ENCODE measurements at places on chromosomes 13 and 19.

- DNase-seq: no peak
These were observed 13.8 kb upstream of the OR10H1 start for GRCh38 chr19:15829306-15829698.

- DNase-seq: no peak
These were observed 122.9 kb downstream of the OLFM4 start for GRCh38 chr13:53151336-53152056.

GRCh38 chr19:13633109-13633508 is 126.8 kb upstream of the CACNA1A start:
- DNase-seq: no peak

- DNase-seq: no peak
These were observed 20.8 kb downstream of the ITM2B start for GRCh38 chr13:48253849-48254248.

- DNase-seq: no peak
These were observed 40.1 kb downstream of the GAS6 start for GRCh38 chr13:113823771-113824170.

DNA sequence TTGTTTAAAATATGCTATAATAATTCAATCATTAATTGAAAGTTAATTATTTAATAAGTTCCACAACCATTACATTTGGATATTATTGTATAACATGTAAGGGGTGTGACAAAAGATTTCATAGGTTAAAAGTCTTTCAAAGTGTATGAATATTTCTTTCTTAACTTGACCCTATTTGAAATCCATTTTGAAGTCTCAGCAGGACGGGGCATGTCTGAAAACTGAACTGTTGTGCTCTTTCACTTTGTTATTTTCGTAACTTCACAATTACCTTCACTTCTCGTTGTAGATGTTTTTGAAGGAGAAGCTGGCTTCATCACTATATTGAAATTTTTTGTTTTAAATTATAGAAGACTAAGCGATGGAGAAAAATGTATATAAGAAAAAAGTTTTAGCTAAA is 1775.7 kb downstream of the PCDH9 start:
- DNase-seq: no peak

DNA sequence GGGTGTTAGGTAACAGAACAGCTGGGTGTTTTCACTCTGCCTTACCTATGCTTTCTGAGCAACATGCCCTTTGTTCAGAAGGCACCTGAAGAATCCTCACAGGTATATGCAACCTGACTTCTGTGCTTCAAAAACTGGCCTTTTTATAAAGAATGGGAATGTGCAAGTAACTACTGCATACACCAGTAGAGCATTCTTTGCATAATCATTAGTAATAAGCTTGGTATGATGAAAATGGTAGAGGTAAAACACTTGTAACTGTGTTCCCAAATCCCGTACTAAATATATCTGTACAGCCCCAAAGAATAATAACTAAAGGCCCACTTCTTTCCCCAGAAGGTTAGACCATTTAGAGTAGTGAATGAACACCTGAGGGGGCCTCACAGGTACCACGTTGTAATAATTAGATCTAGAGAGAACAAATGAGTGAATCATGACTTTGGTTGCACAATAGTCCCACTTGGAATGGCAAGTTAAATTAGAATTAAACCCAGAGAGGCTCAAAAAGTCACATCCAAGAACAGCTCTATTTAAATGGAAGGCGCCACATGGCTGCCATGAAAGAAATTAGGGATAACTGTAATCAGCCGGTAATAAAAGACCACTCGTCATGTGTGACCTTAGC is 413.9 kb downstream of the KLF12 start:
- DNase-seq: no peak

- DNase-seq: no peak
These were observed 62.4 kb upstream of the ADGRE5 start for GRCh38 chr19:14318873-14319272.

- DNase-seq: no peak
These were observed 515.0 kb downstream of the TBC1D4 start for GRCh38 chr13:74966814-74967424.

GRCh38 chr13:31050486-31051400 is 111.0 kb downstream of the HSPH1 start:
- DNase-seq: no peak

DNA sequence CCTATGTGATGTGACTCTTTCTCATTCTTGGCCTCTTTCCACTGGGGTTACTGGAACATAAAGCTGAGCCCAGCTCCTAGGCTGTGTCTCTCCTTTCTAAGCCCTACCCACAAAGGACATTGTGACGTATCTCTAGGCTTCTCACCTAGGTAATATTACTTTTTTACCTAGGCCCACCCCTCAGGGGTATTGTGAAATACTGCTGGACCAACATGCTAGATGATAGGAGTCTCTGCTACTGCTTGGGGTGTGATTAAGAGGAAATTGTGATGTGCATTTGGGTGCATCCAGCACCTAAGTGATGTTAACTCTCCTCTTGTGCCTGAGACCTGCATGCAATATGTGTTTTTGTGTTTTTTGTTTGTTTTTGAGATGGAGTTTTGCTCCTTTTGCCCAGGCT is 22.8 kb upstream of the ZNF254 start:
- no peak for DNase-seq

GRCh38 chr13:61463024-61463423 is 47.4 kb upstream of the PCDH20 start:
- no peak for DNase-seq

DNA sequence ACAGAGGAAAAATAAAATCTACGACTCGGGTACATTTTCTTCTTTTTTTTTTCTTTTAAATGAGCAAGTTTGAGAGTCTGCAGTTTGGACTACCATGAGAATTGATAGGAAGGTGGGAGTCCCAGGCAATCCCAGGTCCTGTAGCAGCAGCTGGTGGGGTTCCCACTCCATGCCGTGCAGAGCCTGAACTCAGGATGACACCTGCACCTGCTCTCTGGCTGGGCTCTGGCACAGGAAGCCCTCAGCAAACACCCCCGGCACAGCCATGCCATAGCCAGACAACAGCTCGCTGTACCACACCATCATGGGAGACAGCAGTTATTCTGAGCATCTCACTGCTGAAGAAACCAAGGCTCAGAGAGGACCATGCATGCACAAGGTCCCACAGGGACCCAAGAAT is 6.2 kb upstream of the GP6 start:
- DNase-seq: no peak

DNA sequence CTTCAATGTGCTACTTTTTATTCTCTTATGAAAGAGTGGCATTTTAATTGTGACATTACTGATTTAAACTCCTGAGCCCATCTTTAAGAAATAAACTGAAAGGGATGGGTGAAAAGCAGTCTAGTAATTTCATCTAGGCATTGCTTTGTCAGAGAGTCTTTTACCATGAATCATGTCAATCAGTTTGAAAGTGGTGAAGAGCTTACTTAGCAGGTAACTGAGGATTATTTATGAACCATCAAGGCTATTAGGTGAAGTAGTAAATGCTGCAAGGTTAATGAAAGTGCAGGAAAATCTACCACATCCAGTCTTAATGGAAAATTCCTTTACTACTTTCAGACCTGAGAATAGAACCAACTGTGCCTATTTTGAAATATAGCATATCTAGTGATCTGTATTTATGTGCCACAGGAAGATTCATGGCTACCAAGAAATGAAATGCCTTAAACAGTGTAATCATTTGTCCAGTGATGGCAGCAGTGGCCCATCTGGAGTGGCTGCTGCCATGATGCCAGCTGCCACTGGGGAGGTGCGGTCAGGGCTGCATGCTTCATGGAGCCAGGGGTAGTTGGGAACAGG is 368.9 kb downstream of the SLITRK6 start:
- no peak for DNase-seq

DNA sequence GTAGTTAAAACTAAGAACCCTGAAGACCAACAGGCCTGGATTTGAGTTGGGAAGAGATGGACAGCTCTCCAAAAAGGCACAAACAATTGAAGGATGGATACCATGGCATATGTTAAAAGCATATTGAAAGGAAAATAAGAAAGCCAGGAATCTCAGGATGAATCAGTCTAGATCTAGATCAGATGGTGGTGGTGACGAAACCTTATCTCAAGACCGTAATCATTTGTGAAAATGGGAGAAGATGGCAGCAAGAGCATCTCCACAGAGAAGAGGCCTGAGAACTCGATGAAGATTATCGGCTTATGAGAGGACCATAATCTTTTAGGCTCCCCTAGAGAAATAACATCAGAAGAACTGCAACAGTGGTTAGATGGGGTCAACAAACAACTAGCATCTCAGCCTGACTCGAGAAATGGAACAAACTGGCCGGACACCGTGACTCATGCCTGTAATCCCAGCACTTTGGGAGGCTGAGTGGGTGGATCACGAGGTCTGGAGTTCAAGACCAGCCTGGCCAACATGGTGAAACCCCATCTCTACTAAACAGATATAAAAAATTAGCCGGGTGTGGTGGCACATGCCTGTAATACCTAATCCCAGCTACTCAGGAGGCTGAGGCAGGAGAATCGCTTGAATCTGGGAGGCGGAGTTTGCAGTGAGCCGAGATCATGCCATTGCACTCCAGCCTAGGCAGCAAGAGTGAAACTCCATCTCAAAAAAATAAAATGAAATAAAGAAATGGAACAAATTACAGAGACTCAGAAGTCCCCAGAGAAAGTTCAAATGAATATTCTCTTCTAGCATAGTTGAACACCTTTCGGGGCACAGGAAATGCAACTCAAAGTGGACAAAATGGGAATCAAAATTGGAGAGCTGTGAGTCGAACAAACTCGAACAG is 47.6 kb downstream of the FOXO1 start:
- no peak for DNase-seq

GRCh38 chr13:50810998-50811397 is 32.5 kb downstream of the DLEU7 start:
- DNase-seq: no peak

DNA sequence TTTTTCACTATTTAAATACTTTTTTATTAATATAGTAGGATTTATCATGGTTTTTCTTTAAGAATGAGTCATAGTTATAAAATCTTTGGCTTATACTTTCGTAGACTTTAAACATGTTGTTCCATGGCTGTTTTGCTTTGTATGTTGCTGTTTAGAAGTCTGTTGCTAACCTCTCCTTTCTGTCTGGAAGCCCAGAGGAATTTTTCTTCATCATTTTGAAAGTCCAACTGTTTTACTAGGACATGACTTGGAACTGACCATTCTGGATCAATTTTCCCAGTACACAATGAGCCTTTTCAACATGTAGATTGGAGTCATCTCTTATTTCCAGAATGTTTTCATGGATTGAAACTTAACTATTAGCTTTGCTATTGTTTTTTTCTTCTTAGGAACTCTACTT is 7.9 kb downstream of the CAB39L start:
- DNase-seq: no peak

- DNase-seq: no peak
These were observed 34.2 kb downstream of the GPR42 start for GRCh38 chr19:35404879-35405622.

DNA sequence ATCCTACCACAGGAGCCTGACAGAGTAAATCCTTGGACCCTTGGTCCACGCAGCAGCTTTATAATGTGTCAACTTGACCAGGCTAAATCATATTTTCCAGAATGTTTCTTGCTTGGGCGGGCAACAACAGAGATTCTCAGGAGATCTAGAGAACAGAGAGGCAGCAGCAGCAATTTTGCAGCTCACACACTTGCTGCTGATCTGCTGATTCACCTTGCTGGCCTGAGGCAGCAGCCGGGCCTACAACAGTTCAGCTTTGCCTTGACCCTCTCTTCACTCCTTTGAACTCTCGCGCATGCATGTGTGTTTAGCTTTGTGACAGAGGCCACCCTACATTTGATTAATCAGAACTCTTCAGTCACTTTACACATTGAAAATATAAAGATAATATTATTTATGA is 159.3 kb downstream of the UGGT2 start:
- DNase-seq: no peak

- DNase-seq: no peak
These were observed 6.9 kb downstream of the PNKP start for GRCh38 chr19:49860336-49861102.

DNA sequence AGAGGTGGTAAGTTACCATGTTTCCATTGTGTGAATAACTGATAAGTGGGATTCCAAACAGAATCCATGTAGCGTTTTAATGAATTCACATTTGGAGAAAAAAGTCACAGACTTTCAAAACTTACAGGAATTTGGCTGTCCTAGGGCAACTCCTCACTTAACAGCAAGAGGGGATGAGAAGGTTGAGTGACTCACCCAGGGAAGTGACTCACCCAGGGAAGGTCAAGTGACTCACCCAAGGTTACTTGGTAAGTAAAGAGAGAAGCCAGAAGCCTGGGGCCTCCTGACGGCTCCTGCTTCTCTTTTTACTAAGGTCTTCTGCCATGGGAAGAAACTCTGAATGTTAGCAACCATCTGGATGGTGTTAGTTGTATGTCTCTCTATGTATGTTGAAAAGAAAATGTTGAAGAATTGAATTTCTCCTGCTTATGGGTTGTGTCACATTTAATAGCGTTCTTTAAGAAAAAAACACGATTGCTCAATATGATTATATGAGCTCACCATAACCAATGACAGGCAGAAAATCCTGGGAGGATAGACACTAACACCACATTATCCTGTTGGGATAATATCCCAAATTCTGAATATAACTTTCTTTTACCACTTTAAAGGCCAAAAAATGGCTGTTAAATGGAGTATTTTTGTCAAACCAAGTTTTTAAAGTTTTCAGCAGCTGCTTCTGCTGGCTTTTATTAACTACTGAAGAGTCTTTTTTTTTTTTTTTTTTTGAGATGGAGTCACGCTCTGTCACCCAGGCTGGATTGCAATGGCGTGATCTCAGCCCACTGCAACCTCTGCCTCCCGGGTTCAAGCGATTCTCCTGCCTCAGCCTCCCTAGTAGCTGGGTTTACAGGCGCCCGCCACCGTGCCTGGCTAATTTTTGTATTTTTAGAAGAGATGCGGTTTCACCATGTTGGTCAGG is 195.6 kb downstream of the GGACT start:
- DNase-seq: peak; percentile 16

DNA sequence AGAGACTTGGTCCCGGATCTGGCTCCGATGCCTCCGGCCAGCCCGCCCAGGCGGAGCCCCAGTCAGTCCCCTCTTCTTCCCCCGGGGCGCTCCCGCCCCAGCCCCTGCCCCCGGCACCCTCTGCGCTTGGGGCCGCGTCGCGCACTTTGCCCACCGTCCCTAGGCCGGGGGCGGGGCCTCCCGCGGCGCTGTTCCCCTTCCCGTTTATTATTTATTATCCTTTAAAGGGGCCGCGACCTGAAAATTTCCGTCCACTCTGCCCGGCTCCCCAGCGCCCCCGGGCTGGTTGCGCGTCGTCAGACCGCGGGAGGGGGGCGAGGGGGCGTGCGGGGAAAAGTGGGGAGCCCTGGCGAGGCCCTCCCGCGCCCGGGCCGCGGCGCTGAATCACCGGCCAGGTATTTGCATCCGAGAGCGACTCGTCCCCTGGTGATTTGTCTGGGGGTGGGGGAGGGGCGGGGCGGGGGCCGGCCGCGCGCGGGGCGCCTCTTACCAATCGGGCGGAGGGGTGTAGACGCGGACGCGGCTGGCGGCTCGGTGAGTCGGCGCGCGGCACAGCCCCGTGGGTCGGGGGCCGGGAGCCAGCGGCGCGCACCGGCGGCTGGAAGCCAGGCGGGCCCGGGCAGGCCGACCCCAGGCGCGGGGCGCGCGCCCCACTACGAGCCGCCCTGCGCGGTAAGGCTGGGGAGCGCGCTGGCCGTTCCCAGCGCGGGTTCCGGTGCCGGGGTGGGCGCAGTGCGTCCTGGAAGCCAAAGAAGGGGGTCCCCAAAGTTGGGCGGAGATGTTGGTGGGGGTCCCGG is at the start of gene ARID3A:
Gene ARID3A (plus strand): TSS at position 510 of the 797 bp plus-strand sequence. CDS start 3,494 bp downstream, outside the sequence.
- peak; percentile 49 for DNase-seq
